ENCODE measurements at places on chromosomes 6 and 20.
A peak's percentile ranks its signal among the peaks of the same experiment; 100 is the strongest.

DNA sequence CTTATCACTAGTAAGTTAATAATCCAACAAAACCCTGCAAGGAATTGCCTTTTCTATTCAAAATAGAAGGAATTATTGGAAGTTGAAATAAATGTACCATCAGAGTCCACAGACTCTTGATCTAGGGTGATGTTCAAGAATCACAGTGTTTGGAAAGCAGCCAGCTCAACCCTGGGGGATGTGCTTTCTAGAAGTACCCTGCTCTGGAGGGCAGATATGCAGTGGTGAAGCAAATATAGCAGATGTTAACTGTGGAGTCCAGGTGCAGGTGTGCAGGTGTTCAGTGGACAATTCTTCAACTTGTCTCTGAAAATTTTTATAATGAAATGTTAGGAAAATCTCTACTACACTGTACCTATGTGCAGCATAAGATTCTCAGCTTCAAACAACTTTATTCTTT lies 9.1 kb upstream of the INSM1 start:
- no peak for DNase-seq

GRCh38 chr6:78861509-78861908 lies 5.8 kb upstream of the IRAK1BP1 start:
- no peak for DNase-seq

DNA sequence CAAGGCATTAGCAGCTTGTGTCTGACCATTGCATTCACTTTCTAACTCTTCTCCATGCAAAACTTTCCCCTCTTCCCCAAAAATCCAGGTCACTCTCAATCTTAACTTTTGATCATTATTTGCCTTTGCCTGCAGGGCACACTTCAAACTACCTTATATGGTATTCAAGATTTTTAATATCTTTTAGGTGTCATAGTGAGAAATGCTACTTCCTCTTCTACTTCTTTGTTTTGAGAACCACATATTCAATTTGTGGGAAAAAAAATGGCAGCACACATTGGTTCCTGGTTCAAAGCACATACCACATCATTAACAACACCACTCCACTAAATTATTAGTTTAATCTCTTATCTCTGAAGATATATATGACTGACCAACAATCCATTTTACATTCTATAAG lies 1267.0 kb upstream of the CITED2 start:
- no peak for DNase-seq

DNA sequence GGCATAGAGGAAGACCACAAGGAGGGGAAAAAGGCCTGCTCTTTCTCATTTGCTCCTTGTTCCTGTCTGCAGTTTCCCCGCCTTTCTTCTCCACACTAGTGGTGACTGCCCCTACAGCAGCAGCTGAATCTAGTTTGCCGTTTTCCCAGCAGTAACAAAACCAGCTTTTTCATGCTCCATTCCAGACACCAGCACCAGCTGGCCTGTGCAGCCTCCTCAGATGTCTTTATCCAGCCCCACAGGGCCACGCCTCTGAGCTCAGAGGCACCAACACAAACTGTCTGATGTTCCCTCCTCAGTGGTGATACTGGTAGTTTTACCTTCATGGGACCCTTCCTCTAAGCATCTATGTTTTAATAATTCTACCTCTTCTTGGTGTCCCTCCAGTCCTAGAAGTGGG lies 70.4 kb upstream of the SLC24A3 start:
- no peak for DNase-seq

DNA sequence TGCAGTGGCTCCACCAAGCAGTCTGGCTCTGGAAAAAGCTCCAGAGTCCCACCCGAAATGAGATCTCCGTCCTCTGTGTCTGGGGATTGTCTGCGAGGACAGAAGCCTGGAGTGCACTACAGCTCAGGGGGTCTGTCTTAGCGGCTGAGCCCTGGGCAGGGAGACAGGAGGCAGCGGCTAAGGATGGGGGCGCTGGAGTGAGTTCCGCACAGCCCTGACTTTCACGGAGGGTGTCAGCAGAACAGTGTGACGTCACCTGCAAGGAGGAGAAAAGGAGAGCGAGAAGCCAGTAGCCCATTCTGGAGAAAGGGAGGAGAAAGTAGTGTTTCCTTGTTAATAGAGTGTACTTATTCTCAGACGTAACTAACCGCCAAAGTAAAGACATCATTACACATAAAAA lies 97.6 kb downstream of the FAM50B start:
- no peak for DNase-seq

- DNase-seq = no peak
These were observed 832.3 kb downstream of the C6orf118 start for GRCh38 chr6:164477101-164477500.

- DNase-seq = no peak
These were observed 47.4 kb downstream of the PDE10A start for GRCh38 chr6:165615636-165616035.

GRCh38 chr6:30000156-30000791 lies 57.9 kb downstream of the HLA-A start:
- no peak for DNase-seq

DNA sequence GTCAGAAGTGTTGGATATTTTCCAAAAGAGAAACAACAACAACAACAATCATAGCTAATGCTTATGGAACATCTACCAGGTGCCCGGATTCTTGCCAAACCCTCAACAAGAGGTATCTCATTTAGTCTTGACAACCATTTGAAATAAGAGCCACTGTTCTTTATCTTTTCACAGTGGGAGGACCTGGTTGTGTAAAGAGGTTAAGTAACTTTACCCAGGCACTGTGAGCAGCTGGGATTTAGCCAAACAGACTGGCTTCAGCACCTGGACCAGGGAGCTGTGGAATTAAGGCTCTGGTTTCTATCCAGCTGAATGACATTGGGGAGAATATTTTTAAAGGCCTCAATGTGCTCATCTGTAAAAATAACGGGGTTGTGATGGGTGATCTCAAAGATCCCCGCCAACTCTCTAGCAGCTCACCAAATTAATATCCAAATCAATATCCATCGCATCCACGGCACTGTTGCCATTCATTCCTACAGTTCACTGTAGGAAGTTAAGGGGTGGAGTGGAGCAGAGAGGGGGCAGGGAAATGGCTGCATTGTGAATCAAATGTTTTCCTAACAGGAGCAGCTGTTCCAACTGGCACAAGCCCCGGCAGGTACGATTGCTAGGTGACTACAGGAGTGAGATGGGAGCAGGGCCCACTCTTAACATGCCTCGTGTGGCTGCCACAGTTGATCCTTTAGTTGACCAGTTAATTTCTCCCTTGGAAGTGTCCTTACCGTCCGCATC lies 61.8 kb downstream of the GCNT2 start:
- no peak for DNase-seq

GRCh38 chr6:45256697-45257695 lies 71.1 kb upstream of the RUNX2 start:
- no peak for DNase-seq

DNA sequence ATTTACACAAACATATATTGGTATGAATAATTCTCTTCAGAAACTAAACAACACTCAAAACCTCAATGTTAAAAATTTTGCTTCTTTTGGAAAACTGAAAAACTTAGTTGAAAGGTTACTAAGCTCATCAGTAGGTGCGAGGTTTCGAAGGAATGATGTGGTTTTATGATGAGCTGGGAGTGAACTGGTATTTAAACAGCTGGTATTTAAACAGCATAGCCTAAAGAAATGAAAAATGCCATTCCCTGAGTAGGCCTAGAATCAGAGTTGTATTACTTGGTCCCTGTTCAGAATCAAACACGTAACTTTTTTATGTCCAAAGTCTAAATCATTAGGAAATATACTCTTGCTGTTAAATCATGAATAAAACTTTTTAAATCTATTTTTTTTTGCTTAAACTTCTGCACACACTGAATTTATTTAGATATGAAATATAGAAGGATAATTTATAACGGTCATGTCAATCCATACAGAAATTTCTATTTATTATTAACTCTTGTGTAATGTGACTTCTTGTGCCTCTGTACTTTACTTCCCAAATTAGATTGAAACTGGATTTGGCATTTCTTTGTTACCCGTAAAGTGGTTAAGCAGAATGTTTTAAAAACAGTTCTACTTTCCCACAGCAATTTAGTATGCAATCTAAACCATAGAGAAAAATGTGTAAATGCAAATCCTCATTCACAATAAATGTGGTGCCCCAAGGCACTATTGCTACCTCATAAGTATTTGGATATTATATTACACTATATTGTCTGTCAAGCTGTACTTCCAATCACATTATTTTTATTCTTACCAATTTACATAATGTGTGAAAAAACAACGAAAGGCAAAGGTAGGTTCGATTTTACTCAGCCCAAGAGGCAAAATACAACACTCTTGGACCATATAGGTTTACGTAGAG lies 124.1 kb downstream of the HS3ST5 start:
- no peak for DNase-seq

DNA sequence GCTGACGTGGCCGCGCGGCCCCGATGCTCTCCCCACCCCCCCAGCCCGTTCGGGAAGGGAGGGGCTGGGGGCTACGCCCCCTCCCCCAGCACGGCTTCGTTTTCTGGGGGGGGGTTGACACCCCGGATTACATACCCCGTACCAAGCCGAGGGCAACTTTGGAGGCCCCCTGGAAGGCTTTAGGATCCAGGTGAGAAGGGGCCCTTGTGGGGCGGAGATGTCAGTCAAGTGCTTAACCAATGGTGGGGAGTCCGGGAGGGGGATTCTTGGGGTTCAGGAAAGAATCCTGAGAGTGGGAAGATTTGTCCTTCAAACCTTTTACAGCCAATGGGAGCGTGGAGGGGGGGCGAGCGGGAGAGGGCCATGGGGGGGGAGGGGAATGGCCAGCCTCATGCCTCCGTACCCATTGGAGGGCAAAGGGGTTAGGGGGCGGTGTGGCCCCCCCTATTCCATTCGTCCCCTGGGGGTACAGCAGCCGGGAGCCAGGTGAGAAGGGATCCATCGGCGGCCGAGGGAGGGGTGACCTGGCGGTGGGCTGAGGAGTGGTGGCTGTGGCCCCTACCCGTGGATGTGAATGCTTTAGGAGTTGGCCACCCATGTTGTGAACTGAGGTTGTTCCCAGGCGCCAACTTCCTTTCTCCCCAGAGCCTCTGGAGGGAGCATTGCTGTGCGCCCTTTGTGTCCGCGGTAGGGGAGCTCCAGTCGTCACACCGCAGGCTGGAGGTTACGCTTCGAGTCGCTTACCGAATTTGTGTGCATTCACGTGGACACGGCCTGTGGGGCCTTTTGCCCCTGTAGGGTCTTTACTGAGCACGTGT lies 682 bp downstream of the BRD2 start:
- peak; percentile 38 for DNase-seq

DNA sequence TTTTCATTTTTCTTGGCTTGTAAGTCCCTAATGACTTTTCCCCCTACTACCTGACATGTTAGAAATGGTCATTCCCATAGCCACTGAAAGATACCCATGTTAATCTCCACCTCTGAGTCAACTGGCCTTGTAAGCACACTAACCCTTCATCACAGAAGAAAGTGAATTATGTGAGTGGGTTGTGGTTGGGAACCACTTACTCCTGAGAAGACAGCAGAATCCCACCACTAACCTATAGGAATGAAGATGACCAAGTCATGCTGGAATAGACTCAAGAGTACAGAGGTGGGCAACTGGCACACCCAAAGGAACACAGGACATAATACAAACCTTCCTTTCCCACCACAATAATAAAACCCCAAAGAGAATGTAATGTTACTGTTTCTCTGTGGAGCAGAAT lies 30.1 kb downstream of the RAMACL start:
- no peak for DNase-seq

DNA sequence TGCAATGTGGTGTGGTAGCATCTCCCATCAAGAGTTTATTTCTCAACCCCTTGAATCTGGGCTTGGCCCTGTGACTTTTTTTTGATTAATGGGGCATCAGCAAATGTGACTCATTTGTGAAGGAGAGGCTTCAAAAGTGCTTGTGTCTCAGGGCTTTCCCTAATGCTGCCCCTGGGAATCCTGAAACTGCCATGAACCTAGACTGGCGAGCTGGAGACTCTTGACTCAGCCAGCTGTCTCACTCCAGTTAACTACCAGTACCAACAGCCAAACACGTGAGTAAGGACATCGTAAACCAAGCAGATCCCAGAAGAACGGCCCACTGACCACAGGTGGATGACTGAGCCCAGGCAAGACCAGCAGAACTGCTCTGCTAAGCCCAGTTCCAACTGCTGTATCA lies 72.8 kb upstream of the ADTRP start:
- no peak for DNase-seq

DNA sequence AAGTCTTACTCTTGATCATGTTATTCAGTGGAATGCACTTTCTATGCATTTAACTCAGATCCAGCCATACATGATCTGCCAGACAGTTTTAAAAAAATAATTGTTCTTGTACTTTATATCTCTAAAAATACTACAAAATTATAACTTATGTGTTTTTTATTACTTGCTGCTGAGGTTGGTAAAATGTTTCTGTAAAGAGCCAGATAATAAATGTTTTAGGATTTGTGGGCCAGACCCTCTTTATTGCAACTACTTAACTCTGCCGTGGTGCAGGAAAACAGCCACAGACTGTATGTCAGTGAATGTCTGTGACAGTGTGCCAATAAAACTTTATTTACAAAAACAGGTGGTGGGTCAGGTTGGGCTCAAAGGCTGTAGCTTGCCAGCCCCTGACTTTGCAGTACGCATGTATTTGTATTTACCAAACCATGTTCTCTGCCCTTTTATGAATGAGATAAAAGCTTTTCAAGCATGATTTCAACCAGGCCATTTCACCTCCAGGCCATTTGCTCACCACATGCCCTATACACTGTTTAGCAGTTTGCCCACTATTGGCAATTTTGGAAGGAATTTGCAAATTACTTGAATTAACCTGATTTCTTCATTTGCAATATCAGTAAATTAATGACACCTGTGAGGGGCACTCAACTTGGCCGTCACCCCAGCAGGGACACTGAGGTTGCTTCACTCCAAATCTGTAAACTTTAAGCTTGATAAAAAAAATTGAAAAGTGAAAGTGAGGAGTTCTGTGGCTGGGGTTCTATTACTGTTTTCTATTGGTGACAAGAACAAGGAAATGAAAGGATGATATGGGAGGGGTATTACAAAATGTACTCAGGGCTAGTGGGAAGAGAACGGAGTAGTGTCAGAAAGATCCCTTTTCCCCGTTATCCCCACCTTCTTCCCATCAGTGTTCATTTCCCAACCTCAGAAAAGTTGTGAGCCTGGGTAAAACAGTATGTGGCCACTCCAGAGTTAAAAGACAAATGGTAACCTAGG lies 133.4 kb downstream of the CEBPB start:
- DNase-seq = no peak

GRCh38 chr6:55445648-55446204 lies 118.5 kb downstream of the GFRAL start:
- DNase-seq = no peak

- no peak for DNase-seq
These were observed 5.4 kb downstream of the TGM3 start for GRCh38 chr20:2301164-2301622.

DNA sequence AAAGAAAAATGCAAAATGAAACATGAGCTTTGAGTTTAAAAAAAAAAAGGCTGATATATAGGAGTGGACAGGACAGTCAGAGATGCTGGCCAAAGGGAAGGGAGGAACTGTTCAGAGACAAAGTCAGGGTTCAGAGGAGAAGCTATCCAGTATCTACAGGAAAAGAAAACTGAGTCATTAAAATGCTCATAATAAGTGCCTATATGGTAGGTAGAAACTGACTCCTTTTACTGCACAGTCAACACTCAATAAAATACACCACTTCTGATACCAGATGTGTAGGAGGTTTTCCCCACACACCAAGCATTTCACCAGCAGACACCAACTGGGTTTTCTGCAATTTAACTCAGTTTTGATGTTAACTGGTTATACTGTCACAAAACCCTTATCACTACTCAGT lies 32.9 kb downstream of the FRK start:
- DNase-seq = no peak
